ENCODE measurements at places on chromosomes 3 and 15. TPM values are rescaled to one million over a fixed set of nuclear protein-coding genes. Genes with fewer than 3 reads are reported as not detected.

The DUSP7 gene
- 14.2 TPM for total RNA-seq

The CD80 gene
- total RNA-seq, result not detected

DNA sequence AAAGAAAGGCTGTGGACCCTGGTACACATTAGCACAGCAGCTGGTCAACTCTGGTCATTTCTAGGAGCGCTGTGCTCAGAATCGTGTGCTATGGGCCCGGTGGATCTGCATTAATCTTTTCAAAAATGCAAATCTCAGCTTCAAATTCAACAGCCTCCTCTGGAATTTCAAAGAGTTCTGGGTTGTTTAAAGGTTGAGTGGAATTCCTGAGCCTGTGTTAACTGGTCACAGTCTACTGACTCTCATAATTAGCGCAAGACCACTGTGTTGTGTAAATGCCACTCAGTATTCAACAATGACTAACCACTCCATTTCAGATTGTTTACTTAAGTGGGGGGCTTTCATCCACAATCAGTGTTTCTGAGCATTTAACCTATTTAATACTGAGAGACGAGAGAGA, 2.7 kb upstream of the ARNT2 start:
- peak; percentile 53 for DNase-seq

DNA sequence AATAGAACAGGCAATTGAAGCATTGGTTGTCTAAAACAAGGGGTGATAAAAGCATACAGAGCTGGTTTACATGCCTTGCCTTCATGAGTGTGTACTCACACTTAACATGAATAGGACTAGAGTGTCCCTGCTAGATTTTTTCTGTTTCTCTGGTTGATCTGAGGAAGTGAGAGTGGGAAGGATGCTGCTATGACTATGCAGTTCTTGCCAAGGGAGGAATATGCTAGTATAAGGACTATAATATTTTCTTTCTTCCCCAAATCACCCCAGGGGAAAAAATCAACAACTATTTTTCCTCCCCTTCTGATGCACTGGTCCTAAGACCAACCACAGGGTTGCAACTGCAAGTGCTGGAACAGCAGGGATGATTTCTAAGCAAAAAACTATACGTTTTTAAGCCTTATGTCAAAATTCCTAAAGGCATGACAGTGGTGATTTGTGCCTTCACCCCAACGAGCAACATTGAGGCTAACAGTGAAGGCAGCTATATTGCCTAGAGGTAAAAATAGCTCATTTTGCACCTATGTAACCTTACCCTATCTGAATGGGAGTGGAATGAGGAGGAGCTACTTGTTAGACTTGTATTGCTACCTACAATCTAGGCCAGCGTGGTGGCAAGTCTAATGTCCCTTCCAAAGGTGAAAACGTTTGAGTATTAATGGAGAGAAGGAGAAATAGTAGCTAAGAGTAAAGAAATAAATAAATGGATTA, 33.5 kb upstream of the USP8 start:
- no peak for DNase-seq

DNA sequence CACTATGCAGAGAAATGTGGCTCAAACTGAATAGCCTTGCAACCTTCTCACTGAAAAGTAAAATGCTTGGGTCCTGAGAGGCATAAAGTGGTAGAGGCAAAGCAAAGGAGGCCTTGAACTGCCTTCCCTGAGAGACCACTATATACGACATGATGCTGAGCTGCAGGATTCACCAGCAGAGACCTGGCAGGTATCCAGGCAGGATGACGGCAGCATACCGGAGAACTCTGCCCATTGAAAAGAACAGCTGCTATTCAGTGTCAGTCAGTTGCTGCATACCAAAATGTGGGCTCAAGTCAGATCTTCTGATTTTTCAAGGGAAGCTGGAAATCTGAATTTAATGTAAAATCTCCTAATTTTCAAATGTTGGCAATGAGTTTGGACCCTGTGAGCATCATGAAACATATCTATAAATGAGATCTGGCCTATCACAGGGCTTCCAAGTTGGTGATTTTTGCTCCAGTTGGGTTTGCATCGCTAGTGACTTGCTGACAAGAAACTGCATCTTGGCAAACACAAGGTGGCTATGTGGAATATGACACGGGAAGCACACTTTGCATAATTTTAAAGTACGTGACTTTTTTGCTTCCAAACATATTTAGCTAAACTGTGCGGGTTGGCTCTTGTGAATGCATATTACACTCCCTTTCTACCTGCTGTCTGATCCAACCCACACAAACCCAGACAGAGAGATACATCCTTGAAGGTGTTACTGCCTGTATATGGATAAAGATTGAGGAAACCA, 529.0 kb downstream of the AGBL1 start:
- no peak for DNase-seq

- DNase-seq, result no peak
These were observed 20.1 kb upstream of the WDR5B start for GRCh38 chr3:122435950-122436349.

The MAP1A gene
- total RNA-seq, result 2.7 TPM

DNA sequence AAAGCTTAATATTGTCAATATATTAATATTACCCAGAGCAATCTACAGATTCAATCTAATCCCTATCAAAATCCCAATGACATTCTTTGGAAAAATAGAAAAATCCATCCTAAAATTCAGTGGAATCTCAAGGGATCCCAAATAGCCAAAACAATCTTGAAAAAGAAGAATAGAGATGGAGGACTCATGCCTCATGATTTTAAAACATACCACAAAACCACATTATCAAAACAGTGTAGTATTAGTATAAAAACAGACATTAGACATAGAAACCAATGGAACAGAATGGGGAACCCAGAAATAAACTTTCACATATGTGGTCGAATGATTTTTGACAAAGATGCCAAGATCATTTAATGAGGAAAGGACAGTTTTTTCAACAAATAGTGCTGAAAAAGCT, 14.6 kb downstream of the NEK4 start:
- DNase-seq, result no peak

DNA sequence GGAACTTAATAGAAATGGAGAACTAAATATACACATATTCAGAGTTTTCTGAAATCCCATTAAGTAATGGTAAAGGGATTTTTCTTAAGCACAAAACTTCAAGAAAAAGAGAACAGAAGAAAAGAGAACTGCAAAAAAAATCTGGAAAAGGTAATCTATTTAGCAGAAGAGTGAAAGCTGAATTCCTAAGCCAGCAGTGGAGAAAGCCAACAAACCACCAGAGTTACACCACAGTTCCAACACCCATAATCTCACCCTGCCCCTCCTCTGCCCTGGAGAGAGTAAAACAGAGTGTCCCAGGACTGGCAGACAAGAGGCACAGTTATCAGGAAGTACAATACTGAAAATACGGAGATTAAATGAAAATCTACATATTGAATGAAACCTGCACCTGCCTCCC, 29.4 kb downstream of the TP53BP1 start:
- DNase-seq, result no peak

The HMG20A gene
- 14.6 TPM for total RNA-seq

- no peak for DNase-seq
These were observed 24.5 kb downstream of the ZNF148 start for GRCh38 chr3:125350597-125350996.

- DNase-seq, result peak; percentile 52
These were observed 107.1 kb downstream of the TMCO5A start for GRCh38 chr15:38041576-38041975.

The TTC14 gene
- 65.6 TPM for total RNA-seq

- DNase-seq, result no peak
These were observed 67.8 kb downstream of the LINGO1 start for GRCh38 chr15:77564938-77565337.

DNA sequence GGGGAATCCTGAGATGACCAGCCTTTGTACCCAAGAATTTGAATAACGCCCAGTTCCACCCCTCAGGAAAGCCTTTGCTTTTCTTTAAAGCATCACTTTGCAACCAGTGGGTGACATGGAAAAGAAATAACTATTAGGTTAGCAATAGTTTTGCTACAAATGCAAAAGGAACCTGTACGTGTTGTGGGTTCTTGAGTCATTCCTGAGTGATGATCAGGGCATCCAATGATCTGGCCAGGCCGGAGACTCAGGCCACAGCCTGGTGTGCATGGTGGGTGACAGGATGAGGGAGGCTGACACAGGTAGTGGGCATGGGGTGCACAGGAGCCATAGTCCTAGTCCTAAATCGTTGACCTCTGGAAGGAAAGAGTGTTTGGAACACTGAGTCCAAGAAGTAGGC, 321.4 kb upstream of the IL12A start:
- DNase-seq, result no peak

GRCh38 chr3:69690-70089, 126.9 kb upstream of the CHL1 start:
- DNase-seq, result no peak

The UQCC5 gene
- total RNA-seq, result 13.9 TPM

- DNase-seq, result no peak
These were observed 160.8 kb downstream of the EPHB1 start for GRCh38 chr3:134955874-134956273.

- no peak for DNase-seq
These were observed 45.2 kb downstream of the ADAM10 start for GRCh38 chr15:58704155-58704865.
